ENCODE measurements at places on chromosomes 7 and 10.

GRCh38 chr7:139560678-139561077, 37.2 kb downstream of the CLEC2L start:
- H3K27me3 ChIP-seq = peaks cover 9% of the 10 kb centered on the region
- DNase-seq = no peak
- H3K4me3 ChIP-seq = no peak overlapping the region
- no peaks in the 10 kb centered on the region for H3K4me1 ChIP-seq

- DNase-seq = no peak
- no peaks in the 10 kb centered on the region for H3K27me3 ChIP-seq
- no peak overlapping the region for H3K27ac ChIP-seq
- H3K4me1 ChIP-seq = no peaks in the 10 kb centered on the region
- H3K4me3 ChIP-seq = no peak overlapping the region
Measured at GRCh38 chr10:29828440-29828894, 193.7 kb upstream of the SVIL start.

DNA sequence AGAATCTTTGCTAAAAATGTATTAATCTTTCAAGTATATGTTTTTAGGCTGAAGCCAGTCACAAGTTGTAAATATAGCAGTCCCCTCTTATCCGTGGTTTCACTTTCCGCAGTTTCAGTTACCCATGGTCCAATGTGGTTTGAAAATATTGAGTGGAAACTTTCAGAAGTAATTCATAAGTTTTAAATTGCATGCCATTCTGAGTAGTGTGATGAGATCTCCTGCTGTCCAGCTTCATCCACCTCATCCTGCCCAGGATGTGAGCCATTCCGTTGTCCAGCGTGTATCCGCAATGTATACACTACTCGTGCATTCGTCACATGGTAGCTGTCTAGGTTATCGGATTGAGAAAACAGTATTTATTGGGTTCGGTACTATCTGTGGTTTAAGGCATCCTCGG, 12.2 kb downstream of the PDCD4 start:
- no peaks in the 10 kb centered on the region for H3K27me3 ChIP-seq
- H3K36me3 ChIP-seq = peaks cover 61% of the 10 kb centered on the region
- peaks cover 29% of the 10 kb centered on the region for H3K4me1 ChIP-seq
- DNase-seq = no peak
- H3K4me3 ChIP-seq = peak overlapping the region; percentile 33

DNA sequence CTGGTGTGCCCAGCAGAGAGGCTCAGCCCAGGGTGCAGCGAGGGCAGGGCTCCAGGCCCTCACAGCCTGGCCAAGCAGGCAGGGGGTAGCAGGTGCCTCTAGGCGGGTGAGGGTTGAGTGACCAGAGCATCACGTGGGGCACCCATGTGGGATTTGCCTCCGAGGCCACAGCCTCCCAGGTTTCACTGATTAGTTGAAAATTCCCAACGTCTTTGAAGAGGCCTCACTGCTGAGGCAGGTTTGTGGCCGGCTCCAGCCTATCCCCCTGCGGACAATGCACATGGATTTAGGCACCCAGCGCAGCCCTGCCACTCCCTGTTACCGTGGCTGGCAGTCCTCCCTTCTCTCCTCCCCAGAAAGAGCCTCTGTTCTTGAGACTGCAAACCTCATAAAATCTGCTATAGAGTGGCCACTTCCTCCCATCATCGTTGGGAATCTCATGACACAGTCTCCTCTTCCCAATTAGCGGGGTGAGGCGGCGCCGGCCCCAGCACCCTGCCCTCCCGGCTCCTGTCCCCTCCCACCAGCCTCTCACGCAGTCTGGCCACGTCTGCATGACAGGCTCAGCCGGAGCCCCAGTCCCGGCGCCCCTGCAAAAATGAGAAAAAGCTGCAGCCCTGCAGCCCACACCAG, 10.8 kb downstream of the MYL10 start:
- no peaks in the 10 kb centered on the region for H3K27me3 ChIP-seq
- no peaks in the 10 kb centered on the region for H3K36me3 ChIP-seq
- no peak for DNase-seq
- no peaks in the 10 kb centered on the region for H3K4me1 ChIP-seq

GRCh38 chr7:133633055-133633454, 380.2 kb downstream of the EXOC4 start:
- H3K4me3 ChIP-seq = no peak overlapping the region
- no peaks in the 10 kb centered on the region for H3K27me3 ChIP-seq
- H3K4me1 ChIP-seq = peaks cover 3% of the 10 kb centered on the region
- DNase-seq = no peak

GRCh38 chr7:44046321-44047061, 2.0 kb downstream of the DBNL start:
- H3K36me3 ChIP-seq = peaks cover 56% of the 10 kb centered on the region
- peak overlapping the region; percentile 87 for H3K27ac ChIP-seq
- no peak for DNase-seq
- peaks cover 33% of the 10 kb centered on the region for H3K4me1 ChIP-seq
- peak overlapping the region; percentile 90 for H3K4me3 ChIP-seq
- no peaks in the 10 kb centered on the region for H3K27me3 ChIP-seq

DNA sequence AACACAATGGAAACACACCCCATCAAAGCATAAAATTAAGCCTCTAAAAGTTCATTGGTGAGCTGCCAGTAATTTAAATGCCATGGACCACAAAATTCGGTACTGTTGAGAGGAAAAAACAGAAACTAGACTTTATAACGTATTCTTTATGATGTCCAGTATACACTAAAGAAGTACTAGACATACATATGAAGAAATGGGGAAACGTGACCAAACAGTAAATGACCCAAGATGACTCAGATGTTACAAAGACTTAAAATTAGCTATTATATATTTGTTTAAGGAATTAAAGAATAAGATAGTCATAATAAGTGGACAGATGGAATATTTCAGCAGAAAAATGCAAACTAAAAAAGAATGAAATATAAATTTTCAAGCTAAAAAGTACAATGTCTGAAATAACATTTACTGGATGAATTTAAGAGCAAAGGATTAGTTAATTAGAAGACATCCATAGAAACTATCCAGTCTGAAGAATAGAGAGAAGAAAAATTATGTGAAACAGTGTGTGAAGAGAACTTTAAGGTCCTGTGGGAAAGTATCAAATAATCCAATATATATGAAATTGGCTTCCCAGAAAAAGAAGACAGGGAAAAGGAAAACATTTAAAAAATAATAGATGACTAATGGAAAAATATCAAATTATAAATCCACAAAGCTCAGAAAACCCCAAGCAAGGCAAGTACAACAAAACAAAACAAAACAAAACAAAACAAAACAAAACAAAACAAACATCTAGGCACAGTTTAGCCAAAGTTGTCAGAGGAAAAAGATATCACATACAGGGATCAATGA, 69.4 kb downstream of the SAMD9 start:
- H3K36me3 ChIP-seq = no peaks in the 10 kb centered on the region
- H3K27ac ChIP-seq = no peak overlapping the region
- DNase-seq = no peak

- no peaks in the 10 kb centered on the region for H3K36me3 ChIP-seq
- H3K4me3 ChIP-seq = no peak overlapping the region
- H3K27me3 ChIP-seq = no peaks in the 10 kb centered on the region
- peak overlapping the region; percentile 71 for H3K27ac ChIP-seq
- peaks cover 10% of the 10 kb centered on the region for H3K4me1 ChIP-seq
Measured at GRCh38 chr10:12382157-12382548, 32.8 kb downstream of the CAMK1D start.

GRCh38 chr7:38507384-38507783, 123.8 kb downstream of the AMPH start:
- no peaks in the 10 kb centered on the region for H3K36me3 ChIP-seq
- peaks cover 9% of the 10 kb centered on the region for H3K27me3 ChIP-seq
- no peak overlapping the region for H3K4me3 ChIP-seq
- DNase-seq = no peak

DNA sequence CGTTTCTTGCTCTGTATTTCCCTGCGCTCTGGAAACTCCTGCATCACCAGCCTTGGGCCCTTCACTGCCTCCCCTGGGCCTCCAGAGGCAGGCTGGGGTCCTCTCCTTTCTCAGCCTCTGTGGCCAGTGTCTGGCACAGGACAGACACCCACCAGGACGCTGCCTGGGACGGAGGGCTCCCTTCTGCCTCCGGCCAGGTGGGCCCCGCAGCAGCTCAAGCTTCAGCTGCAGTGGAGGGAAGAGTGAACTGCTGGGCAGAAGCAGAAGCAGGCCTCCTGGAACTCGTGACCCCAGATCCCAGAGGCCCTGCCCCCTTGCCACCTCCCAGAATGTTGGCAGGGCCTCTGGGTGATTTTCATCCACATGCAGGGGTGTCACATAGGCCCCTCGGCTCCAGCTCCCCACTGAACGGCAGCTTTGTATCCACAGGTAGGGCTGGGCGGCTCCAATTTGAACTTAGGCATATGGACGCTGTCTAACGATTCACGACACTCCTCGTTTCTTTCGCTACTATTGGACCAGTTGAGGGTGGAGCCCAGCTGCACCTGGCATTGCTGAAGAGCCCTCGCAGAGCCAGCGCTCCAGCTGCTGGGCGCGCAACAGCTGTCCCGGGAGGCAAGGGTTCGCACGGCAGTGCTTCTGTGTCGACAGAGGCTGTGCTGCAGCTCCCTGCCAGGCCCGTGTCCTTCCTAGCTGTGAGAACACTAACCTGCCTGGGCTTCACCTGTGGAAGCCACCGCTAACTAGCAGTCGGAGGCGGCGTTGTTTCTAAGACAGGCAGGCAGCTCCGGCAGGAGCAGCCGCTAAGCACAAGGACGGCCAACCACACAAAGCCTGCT, 18.4 kb upstream of the GPR146 start:
- no peak for DNase-seq
- H3K4me3 ChIP-seq = no peak overlapping the region
- H3K27me3 ChIP-seq = no peaks in the 10 kb centered on the region
- peaks cover 19% of the 10 kb centered on the region for H3K4me1 ChIP-seq

DNA sequence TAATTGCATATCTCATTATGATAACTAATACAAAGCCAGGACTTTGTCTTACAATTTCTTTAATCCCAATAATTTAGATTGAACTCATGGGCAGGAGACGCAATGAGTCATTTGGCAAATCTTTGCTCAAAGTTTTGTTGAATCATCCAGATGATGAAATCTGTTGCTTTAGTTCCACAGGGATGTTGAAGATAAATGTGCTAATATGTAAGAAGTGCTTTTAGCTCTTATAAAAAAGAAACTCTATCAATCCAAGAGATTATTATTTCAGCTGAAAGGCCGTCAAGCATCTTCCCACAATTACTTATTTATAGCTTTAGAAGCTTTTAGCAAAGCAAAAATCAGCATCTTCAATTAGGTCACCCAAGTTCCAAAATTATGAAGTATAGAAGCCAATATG, 36.8 kb upstream of the ANK3 start:
- no peak for DNase-seq
- H3K4me1 ChIP-seq = peaks cover 27% of the 10 kb centered on the region
- no peak overlapping the region for H3K4me3 ChIP-seq
- H3K36me3 ChIP-seq = no peaks in the 10 kb centered on the region
- peaks cover 3% of the 10 kb centered on the region for H3K27me3 ChIP-seq
- H3K27ac ChIP-seq = no peak overlapping the region

DNA sequence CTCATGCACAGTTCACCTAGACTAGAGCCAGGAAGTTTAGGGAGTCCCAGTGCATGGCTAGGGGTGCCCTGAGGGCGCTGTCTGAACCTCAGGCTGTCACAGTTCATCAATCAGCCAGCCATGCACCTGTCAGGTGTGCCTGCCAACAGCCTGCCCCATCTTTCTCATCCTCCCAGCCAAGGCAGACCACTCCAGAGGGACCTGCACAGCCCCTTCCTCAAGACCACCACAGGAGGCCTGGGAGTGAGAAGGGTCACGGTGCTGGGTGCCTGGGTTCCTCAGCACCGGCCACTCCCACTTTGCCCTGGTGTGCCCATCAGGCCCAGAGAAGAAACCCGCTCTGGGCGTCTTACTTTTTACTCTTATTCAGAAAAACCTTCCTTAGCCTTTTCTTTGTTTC, 8.4 kb downstream of the ATP6V1F start:
- DNase-seq = no peak
- no peak overlapping the region for H3K4me3 ChIP-seq
- H3K27ac ChIP-seq = no peak overlapping the region
- H3K36me3 ChIP-seq = peaks cover 6% of the 10 kb centered on the region
- H3K4me1 ChIP-seq = peaks cover 2% of the 10 kb centered on the region

DNA sequence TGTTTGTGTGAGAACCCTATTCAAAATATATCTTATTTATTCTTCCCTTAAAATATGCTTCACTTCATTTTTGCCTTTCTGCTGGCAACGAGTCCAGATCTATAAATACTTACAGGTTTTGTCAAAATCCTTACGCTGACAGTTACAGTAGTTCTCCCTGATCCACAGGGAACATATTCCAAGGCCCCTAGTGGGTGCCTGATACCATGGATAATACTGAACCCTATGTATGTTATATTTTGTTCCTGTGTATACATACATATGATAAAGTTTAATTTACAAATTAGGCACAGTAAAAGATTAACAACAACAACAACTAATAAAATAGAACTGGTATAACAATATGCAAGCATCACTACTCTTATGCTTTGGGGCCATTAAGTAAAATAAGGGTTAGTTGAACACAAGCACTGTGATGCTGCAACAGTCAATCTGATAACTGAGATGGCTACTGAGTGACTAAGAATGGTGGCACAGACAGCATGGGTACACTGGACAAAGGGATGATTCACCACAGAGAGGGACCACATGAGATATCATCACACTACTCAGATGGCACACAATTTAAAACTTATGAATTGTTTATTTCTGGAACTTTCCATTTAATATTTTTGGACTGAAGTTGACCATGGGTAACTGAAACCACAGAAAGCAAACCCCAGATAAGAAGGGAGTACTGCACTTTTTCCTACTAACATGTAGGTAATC, 29.4 kb upstream of the PCGF5 start:
- no peaks in the 10 kb centered on the region for H3K27me3 ChIP-seq
- H3K27ac ChIP-seq = no peak overlapping the region
- DNase-seq = no peak
- no peak overlapping the region for H3K4me3 ChIP-seq
- H3K36me3 ChIP-seq = peaks cover 11% of the 10 kb centered on the region

- H3K27me3 ChIP-seq = peaks cover 4% of the 10 kb centered on the region
- DNase-seq = no peak
- H3K4me3 ChIP-seq = no peak overlapping the region
- H3K36me3 ChIP-seq = no peaks in the 10 kb centered on the region
Measured at GRCh38 chr10:98511876-98512275, 65.1 kb upstream of the HPS1 start.

DNA sequence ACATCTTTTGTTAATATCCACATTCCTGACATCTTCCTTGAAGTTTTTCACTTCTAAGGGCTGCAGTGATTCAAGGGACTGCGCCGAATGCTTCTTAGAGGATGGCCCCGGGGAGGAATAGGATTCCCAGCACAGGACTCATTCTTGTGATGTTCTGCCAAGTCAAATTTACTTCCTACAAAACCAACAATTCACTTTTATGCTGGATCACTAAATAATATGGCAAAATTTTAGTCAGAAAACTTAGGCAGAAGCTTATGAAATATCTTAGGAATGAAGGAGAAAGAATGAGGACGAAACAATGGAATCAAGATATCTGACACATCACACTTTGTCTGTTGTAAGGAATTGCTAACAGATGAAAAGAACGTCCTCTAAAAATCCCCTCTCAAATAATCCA, 151.5 kb downstream of the JAZF1 start:
- peaks cover 2% of the 10 kb centered on the region for H3K4me1 ChIP-seq
- H3K4me3 ChIP-seq = no peak overlapping the region
- H3K27ac ChIP-seq = no peak overlapping the region
